NCI-H226 (cell line): ENCODE measurements at places on chromosomes 3 and 15.

- DNase-seq: no peak
These were observed 1357.1 kb upstream of the CADM2 start for GRCh38 chr3:83601704-83602103.

- no peak for DNase-seq
These were observed 58.3 kb downstream of the TASOR start for GRCh38 chr3:56624725-56625124.

- no peak for DNase-seq
These were observed 85.4 kb downstream of the TIGIT start for GRCh38 chr3:114379266-114379665.

DNA sequence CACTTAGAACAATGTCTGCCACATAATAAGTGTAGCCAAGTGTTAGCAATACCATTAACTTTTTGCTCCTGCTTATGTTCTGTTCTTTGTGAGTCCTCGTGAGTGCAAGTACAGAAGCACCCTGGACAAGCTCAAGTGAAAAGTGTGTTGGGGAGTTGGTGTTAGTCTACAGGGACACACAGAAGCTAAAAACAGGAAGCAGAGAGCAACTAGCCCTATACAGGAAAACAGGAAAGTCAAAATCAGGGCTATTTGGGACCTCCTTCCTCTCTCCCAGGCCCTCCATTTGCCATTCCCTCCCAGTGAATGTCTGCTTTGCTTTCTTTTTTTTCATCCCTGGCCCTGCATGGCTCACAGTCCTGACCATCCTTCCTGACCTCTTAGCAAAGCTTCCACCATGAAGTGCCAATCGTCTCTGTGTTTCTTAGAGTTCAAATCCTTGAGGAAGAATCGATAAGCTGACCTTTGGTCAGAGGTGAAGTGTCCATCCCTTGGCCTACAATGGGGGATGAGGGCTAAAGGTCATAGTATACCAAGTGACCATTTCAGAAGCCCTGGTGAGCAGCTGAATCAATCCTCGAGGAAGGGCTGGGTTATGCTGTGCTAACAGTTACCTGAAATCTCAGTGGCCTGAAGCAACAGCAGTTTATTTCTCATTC lies 328.2 kb downstream of the SHQ1 start:
- DNase-seq: no peak

DNA sequence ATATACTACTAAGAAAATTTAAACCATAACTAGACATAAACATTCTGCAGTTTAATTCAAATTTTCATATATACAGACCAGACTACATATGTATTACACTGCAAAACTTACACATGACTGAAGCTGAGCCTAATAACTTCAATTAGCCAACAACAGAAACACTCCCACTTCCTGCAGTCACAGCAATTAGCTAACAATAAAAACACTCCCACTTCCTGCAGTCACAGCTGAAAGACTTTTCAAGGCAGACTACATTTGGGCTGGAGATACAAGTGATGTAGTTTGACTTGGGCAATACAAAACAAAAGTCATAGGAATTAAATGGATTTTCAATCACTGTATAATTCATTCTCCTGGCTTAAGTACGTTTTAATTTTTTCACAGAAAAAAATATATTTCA lies 10.3 kb downstream of the TM2D3 start:
- no peak for DNase-seq

GRCh38 chr15:35926007-35926380 lies 380.0 kb upstream of the DPH6 start:
- DNase-seq: peak; percentile 27

GRCh38 chr3:50607271-50608091 lies 4.1 kb downstream of the CISH start:
- no peak for DNase-seq

- DNase-seq: no peak
These were observed 598.2 kb downstream of the NAALADL2 start for GRCh38 chr3:175457301-175457700.

DNA sequence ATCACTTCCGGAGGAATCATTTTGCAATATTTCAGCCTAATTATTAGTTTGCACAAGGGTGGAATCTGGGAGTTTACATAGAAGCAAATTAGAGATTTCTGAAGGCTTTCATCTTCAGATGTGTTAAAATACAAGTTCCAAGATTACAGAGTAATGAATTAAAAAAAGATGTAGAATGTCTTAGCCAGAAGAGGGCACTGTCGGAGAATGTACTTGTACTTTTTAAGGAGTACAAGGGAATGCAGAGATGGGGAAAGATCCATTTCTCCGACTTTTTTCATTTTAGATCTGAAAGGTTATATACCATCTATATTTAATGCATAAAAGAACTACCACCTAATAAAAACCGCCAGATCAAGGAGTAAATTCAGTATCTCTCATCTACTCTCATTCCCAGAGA lies 43.1 kb upstream of the WDR5B start:
- DNase-seq: no peak

DNA sequence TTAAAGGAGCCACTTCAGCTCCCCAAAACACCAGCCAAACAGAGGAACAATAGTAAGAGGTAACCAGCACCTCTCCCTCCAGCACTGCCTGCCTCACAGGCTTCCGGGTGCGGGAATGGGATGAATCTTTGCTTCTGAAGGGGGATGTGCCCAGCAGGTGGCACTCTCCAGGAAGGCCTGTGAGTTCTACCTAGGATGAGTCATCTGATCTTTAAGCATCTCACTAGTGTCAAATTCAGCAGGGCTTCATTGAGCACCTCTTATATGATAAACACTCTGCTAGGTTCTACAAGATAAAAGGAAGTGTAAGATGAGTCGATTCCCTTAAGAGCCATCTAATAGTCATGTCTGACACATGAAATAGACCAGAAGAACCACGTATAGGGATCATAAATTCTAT lies 237.4 kb upstream of the UMPS start:
- DNase-seq: no peak

DNA sequence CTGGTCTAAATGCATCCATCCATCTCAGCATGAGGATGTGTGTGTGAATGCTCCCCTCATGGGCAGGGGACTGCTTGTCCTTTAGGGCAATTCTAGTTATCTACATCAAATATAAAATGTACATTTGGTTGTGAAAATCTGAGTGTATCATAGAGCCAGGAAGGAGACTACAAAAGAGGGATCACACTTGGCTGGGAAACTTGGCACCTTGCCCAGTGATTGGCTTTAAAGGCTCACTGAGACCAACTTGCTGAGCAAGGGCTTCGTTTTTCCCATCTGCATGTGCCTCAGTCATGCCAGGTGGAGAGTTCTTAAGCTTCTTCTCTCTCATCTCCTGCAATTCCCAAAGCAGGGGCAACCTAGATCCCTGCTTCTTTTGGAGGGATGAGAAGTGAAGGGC lies 5.2 kb downstream of the CAPN3 start:
- no peak for DNase-seq

- DNase-seq: no peak
These were observed 28.0 kb downstream of the TFG start for GRCh38 chr3:100737334-100737733.

DNA sequence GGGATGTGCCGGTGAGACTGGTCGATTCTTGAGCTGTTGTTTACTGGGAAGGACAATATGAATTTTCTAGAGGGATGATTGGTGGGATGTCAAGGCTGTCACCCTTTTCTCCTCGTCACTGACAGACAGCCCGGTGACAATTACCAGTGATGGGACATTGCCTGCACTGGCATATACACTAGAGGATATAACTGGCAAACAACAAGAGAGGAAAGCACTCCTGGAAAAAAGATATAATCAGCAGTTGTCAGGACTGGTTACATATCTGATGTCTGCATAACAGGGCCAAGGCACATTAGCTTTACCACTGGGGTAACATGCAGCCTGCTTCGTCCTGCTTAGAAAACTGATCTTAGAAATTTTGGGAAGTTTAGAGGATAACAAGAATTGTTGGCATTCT lies 131.1 kb downstream of the ROBO2 start:
- no peak for DNase-seq
